NB4 (cell line): ENCODE measurements at places on chromosomes 16 and 17.

DNA sequence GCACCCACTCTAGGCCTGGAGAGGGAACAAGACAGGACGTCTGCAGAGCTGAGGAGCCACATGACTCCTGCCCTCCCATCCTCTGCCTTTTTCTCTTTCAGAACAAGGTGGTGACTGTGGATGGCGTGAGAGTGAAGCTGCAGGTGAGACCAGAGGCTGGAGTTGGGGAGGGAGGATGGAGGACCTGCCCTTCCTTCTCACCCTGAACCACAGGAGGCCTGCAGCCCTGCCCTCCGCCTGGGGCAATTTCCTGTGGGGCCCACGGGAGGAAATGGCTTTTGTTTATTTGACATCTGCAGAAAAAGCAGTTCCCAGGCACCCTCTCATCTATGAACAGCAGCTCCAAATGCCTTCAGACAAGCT, 5.1 kb downstream of the RAB37 start:
- DNase-seq: peak; percentile 92

DNA sequence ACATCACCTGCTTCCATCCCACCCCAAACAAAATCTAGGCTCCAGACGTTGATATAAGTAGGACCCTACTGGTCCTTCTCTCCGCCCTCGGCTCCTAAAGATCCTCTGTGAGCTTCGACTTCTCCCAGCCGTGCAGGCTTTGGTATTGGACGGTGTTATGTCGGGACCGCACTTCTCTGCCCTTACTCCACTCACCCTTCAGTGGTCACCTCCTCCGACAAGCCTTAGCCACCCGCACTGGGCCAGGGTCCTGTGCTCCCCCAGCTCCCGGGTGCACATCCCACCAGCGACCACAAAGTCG, 1.6 kb downstream of the PSMB10 start:
- DNase-seq: no peak

DNA sequence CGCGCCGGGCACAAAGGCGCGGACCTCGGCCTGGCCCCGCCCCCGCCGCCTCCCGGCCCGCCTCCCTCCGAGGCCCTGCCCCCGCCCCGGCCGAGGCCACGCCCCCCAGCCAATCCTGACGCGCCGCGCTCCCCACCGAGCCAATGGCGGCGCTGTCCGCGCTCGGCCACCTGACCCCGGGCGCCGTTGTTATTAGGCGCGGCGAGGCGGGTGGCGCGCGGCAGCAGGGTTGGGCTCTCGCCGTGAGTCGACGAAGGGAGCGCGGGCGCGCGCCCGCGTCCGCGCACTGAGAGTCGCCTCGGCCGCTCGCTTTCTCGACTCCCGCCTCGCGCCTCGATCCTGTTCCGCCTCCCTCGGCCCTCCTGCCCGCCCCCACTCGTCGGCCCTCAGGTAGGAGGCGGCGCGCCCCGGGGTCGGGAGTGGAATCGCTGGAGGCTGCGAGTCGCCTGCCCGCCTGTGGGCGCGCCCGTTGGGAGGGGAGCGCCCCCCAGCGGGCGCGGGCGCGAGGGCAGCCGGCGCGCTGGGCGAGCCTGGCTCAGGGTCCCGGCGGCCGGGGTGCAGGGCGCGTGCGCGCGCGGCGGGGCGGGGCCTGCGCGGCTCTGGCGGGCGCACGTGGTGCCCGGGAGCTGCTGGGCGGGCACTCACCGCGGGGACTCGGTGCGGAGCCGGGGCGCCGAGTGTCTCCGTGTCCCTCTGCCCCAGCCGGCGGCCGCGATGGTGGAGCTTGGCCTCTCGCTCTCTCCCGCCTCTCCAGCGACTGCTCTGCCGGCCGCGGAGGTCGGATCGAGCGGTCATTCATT, 405 bp upstream of the CBLN1 start:
- DNase-seq: no peak

DNA sequence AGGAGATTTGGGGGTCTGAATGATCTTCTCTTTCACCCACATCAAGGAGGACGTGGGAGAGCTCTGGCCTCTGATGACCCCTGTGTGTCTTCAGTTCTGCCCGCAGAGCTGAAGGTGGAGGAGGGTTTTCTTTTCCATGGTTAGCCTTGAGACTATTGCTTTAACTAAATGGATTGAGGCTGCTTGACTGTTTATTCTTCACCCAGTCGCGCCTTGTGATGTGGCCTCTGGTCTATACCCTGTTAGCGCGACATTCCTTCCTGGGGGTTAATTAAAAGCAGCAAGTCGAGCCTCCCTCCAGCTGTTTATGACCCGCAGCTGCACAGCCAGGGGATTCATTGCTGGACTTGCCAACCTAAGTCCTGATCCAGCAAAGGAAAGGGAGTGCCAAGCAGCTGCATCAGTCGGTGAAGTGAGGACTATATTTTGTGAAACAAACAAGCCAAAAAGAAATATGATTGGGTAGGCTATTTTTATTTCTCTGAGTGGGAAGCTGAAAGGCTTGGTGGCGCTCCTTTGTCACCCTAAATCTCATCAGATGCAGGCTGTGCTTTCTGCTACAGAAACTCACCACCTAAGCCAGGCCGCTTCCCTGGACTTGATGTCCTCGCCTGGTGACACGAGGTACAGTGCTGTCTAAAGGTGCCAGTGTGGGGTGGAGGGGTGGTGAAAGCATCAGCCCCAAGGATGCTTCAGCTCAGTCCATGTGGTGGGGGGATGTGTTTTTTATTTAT, 11.0 kb upstream of the SEC14L1 start:
- DNase-seq: no peak

GRCh38 chr17:1181753-1182137, 2.0 kb upstream of the ABR start:
- peak; percentile 32 for DNase-seq

DNA sequence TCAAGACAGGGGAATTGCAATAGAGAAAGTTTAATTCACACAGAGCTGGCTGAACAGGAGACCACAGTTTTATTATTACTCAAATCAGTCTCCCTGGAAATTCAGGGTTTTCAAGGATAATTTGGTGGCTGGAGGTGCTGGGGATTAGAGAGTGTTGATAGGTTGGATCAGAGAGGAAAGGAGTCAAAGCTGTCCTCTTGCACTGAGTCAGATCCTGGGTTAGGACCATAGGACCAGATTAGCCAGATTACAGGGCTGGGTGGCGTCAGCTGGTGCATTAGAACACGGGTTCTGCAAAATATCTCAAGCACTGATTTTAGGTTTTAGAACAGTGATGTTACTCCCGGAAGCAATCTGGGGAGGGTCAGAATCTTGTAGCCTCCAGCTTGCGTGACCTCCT, 1.8 kb upstream of the NSMCE1 start:
- no peak for DNase-seq

- no peak for DNase-seq
Measured at GRCh38 chr16:19329932-19330331, 44.4 kb downstream of the CLEC19A start.

DNA sequence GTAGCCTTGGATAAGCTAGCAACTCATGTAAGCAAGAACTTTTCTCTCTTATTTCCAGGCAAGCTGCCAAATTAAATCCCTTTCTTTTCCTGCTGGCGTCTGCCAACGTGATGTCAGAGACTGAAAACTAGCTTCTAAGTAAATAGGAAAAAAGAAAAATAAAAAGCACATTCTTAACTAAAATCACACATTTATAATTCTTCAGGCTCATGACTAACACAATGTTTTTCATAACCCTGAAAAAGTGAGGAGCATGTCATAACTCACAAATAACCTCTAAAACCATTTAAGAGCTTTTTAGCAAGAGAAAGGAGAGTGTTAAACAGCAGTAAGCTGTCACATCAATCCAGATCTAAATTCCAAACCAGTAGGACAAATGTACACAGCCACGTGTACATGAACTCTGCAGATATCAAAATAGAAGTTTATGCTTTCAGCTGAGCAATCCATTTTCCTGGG, 110.0 kb downstream of the N4BP1 start:
- DNase-seq: no peak

DNA sequence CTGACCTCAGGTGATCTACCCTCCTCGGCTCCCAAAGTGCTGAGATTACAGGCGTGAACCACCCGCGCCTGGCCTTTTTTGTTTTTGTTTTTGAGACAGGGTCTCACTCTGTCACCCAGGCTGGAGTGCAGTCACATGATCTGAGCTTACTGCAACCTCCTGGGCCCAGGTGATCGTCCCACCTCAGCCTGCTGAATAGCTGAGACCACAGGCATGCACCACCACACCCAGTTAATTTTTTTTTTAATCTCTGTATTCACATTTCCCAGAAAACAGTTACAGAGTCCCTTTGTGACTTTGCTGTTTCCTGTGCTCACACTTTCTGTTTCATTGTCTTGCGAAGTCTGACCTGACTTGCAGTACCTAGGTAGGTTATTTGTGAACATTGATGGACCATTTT, 2.7 kb downstream of the CLUAP1 start:
- DNase-seq: no peak

DNA sequence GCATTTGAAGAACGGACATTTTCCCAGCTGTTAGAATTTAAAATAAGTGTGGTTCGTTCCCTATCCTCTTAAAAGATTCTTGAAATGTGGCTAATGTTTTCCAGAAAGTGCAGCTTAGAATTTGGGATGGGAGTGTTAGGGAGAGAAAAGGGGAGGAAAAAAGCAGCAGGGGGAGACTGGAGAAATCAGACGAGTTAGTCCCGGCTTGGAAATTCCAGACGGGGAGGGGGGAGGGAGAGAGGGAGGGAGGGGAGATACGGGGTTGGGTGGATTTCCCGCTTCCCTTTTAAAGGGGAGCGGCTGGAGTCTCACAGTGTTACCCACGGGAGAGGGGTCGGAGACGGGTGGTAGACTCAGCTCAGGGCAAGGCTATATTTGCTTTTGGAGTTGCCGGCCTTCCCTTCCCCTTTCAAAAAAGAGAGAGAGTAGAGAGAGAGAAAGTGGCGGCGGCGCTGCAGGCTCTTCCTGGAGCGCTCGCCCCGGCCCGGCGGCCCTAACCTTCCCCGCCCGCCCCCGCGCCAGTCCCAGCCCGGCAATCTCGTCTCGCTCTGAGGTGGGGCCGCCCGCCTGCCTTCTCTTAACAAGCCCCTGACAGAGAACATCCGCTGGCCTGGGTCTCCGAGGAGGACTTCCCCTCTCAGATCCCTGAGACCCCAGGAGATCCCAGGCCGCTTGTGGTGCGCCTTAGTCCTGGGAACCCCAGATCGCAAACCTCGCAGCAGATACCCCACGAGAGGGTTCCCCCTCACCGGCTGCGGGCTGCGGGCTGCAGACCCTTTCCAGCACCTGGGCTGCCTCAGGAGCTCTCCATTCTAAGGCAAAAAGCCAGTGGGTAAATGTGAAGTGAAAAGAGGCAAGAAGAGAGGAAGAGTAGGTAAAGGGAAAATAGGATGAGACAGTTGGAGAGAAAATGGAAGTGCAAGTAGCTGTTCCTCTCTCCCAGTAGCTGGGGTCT, 6.6 kb downstream of the IGF2BP1 start:
- DNase-seq: no peak

- no peak for DNase-seq
Measured at GRCh38 chr17:68334393-68334792, 43.1 kb downstream of the ARSG start.

DNA sequence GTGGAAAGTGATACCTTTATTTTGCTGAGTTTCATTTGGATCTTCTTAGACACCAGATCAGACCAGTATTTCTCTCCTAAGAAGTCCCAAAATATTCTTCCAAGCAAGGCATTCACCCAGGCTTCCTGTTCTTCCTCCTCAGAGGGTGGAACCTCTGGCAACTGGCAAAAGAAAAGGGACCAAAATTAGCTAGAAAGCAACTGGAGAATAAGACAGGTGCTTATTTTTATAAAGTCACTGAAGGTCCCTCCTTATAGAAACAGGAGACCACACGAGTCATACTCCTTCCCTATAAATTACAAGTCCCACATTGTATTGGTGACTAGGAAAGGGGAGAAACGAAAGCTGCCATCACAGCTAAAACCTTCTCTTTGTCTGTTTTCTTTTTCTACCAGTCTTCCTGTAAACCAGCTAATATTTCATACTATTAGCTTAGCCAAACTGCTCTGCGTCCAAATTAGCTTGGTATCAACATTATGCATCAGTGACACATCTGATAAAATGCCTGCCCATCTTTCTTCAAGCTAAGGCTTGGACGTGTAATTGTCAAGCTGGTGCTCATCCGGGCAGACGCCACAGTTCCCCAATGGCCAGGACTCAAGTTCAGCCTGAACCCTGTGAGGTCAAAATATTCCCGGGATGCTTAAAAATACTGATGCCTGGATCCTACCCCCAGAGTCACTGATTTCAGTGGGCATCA, 47.5 kb upstream of the ERN1 start:
- DNase-seq: no peak

DNA sequence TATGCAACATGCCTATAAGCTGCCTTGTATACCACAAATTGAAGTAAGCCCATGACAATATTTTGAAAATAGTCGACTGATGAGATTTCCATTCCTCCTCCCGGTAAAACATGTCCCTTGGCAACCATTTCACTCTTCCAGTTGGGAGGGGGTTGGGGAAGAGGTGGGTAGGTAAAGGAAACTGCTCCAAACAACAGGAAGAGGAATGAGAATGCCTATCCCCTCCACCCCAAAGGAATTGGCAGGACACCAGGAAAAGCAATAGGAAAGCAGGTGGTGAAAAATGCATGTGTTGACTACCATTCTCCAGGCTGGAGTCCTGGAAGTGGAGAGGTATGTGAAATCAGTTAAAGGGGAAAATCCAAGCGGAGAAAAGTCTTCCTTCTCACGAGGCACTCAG, 455.9 kb upstream of the PSMD7 start:
- no peak for DNase-seq

- peak; percentile 82 for DNase-seq
Measured at GRCh38 chr17:34171245-34171818, 83.8 kb upstream of the CCL2 start.

- DNase-seq: no peak
Measured at GRCh38 chr17:57864273-57864672, 14.4 kb upstream of the MRPS23 start.

DNA sequence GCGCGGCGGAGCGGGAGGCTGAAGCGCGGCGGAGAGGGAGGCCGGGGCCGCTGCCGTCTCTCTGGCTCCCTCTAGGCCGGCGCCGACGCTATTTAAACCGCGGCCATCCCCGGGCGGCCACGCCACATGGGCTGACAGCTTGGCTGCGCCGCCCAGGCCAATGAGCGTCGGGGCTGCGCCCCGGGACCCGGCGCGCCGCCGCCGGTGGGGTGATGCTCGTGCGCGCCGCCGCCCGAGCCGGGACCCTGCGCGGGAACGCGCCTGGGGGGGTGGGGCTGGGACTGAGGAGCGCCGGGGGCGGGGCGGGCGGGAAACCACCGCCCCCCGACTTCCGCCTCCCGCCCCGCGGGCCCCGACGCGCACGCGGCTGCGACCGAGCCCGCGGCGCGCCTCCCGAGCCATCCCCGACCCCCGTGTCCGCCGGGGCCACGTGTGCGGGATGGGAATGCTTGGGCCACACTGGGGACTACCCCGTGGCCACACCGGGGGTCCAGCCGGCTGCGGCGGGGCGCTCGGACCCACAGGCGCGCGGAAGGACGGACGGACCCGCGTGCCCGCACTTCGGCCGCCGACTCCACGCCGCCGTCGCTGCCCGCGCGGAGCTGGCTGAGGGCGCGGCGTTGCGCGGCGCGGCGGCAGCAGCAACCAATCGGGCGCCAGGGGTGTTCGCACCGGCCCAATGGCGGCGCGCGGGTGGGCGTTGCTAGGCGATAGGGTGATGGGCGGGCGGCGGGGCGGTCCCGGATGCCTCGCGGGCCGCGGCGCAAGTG, at the start of gene FASN:
TSS of gene FASN (minus strand) at position 68 of the 770 bp plus-strand sequence. CDS start 1,791 bp downstream, outside the sequence.
- peak; percentile 96 for DNase-seq
